ENCODE measurements at places on chromosomes 7 and 10.

DNA sequence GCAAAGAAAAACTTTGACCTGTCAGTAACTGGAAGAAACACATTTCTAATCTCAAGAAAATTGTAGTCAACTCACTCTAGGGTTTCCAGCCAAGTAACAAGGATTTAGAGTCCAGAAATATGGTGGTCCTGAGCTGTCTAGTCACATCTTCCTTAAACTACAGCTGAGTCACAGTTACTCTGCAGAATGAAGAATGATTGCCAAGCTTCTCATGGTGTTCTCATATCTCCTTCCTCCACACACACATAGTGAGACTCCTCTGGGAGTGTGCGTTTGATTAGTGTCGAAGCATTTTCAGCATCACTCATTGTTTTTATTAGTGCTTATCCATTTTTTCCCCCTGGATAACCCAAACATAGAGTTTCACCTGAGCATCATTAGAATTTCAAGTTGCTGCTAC lies 93.1 kb upstream of the CXCL12 start:
- DNase-seq: no peak

- no peak for DNase-seq
Observed at GRCh38 chr10:103556383-103557007, 63.0 kb downstream of the NEURL1 start.

DNA sequence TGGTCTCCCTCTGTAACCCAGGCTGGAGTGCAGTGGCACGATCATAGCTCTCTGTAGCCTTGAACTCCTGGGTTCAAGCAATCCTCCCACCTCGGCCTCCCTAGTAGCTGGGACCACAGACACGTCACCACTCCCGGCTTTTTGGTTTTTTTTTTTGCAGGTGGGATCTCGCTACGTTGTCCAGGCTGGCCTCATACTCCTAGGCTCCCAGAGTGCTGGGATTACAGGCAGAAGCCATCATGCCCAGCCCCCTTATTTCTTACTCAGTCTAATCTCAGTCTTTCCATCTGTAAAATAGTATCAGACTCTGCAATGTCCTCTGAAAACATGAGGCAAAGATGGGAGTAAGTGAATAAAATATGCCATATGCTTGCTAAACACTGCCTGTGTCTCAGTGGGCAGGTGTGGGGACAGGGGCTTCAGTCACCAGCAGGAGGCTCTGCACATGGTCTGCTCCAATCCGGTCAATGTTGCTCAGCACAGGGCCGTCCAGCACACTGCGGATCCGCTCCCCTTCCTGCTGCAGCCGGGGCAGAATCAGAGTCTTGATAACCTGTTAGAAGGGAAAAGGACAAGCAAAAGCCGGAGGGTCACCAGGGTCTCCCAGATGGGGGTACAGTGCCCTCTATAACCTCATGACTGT lies 8.2 kb downstream of the AP4M1 start:
- no peak for DNase-seq

GRCh38 chr10:58967551-58968388 lies 208.7 kb upstream of the PHYHIPL start:
- DNase-seq: no peak

DNA sequence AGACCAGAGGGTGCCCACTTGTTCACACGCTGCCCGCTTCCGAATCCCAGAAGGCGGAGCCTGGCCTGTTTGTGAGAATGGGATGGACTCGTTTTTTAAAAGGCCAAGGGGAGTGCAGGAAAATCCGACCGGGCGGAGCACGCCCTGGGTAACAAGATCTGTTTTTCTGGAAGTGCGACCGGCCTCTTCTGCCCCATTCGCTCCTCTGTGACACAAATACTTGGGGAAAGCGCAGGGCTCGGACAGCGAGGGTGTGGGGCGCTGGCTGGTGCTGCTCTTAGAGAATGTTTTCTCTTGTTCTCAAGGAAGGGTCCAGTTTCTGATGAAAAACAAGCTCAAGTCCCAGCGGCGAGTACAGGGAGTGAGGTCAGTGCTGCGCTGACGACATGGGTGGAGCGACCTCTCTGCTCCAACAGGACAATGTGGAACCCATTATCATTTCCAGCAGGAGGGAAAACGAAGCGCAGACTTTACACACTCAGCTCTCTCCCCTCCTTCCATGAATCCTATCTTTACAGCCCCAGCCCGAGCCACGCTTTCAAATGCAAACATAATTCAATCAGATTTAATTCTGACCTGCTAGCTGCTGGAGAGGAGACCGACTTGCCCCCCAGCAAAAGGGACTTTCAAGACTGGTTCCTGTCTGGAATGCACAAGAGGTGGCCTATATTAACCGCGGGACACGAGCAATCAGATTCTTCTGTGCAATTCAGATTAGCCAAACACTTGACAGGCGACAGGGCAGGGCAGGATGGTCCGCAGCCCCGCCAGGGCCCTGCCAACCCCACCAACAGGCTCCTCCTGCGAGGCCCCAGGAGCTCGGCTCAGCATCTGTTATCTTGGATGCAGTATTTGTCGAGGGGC lies 1.1 kb downstream of the RADIL start:
- DNase-seq: no peak

- DNase-seq: no peak
Observed at GRCh38 chr7:150479023-150479716, 28.7 kb downstream of the GIMAP8 start.

DNA sequence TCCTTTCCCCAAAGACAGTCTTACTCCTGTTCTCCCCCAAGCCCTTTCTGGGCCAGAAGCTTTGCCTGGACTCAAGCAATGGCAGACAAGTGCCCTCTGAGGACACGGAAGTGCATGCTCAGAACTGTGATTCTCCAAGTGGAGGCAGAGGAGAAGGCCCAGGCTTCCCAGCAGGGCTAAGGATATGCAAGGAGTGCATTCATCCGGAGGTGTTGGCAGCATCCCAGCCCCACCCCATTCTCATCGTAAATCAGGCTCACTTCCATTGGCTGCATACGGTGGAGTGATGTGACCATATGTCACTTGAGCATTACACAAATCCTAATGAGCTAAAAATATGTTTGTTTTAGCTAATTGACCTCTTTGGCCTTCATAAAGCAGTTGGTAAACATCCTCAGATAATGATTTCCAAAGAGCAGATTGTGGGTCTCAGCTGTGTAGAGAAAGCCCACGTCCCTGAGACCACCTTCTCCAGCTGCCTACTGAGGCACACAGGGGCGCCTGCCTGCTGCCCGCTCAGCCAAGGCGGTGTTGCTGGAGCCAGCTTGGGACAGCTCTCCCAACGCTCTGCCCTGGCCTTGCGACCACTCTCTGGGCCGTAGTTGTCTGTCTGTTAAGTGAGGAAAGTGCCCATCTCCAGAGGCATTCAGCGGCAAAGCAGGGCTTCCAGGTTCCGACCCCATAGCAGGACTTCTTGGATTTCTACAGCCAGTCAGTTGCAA lies 1.4 kb upstream of the RBP3 start:
- no peak for DNase-seq

- no peak for DNase-seq
Observed at GRCh38 chr10:32315424-32315823, 31.5 kb downstream of the EPC1 start.

- DNase-seq: no peak
Observed at GRCh38 chr10:114821915-114822443, 399 bp downstream of the FHIP2A start.

DNA sequence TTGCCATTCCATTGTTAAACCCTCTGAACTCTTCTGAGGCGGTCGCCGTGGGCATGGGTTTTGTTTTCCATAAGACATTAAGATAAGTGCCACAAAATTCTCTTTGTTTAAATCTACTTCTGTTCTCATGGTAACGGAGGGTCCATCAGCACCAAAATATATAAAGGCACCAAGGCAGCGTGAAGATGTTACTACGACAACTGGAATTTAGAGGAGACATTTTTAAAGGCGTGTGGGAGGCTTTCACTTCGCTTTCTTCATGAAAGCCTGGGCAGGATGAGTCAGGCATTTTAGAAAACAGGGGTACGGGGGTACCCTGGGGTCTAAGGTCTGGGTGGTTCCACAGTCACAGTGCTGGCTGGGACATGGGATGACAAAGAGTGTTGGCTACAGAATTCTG lies 34.0 kb downstream of the SMKR1 start:
- DNase-seq: no peak

DNA sequence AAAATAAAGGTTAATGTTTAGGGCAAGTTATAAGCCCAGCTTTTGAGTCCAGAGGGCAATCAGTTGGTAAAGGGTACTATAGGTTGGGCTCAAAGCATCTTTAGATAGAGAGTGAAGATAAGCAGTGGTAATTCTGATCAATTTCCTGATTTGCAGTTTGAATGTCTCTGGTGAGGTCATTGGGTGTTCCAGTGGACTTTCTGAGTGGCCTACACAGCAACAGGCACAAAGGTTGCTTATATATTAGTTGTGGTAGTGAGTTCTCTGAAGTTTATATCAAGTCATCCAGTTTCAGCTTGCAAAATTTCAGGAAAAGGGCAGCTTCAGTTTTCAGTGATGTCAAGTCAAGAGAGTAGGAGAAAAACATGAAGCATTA lies 29.1 kb downstream of the GIMAP5 start:
- DNase-seq: no peak

DNA sequence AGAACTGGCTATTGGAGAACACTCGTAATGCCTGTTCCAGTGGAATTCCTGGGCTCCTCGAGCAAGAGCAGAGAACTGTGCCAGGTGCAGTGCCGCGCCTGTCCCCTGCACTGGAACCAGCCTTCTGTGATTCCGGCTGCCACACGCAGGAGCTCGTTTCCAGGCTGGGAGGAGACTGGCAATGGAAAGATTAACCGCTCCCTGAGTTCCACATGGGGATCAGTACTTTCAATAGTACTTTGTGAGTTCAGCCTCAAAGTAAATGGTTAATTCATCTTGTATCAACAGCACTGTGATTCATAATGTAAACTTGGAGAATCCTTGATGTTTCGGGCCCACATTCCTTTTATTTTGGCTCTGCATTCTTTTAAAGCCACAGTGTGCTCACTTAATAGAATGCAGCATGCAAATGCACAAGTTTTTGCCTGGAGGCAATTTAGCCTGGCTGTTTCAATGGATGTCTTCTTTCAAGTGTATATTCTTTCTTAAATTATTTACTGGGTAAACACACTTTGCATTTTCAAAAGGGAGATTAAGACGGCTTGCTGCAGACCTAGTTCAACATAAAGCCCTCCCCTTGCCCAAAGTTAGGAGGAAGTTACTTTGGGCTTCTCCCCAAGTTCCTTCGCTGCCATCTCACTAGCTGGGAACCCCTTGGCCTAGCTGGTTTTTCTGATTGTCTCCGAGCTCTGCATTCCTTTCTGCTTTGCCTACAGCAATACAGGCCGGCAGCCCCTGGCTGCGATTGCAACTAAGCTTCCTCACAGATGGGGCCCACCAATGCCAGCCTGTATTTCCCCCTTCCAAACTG lies 138.1 kb upstream of the TCF7L2 start:
- DNase-seq: no peak

GRCh38 chr10:96688789-96689188 lies 31.5 kb downstream of the PIK3AP1 start:
- DNase-seq: no peak

DNA sequence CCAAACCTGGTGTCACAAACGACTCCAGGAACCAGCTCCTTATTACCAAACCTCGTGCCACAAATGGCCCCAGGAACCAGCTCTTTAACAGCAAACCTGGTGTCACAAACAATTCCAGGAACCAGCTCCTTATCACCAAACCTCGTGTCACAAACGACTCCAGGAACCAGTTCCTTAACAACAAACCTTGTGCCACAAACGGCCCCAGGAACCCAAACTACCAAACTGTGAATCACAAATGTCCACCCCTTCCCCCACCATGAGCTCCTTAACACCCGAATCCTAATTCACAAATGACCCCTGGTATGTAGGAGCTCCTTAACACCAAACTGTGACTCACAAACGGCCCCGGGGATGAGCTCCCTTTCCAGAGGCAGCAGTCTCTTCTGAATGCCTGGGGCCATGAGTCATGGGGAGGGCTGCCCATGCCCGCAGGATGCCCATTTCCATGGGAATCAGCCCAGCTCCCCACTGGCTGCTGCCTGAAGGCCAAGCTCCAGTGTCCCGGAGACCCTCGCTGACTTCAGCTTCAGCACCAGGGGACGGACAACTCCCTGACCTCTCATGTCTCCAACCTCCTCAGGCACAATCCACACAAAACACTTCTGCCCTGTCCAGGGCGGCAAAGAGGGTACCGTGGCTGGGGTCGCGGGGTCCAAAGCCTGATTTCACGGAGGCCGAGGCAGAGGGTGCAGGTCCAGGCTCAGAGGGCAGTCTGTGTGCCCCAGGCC lies 213.1 kb downstream of the ELFN1 start:
- DNase-seq: no peak

DNA sequence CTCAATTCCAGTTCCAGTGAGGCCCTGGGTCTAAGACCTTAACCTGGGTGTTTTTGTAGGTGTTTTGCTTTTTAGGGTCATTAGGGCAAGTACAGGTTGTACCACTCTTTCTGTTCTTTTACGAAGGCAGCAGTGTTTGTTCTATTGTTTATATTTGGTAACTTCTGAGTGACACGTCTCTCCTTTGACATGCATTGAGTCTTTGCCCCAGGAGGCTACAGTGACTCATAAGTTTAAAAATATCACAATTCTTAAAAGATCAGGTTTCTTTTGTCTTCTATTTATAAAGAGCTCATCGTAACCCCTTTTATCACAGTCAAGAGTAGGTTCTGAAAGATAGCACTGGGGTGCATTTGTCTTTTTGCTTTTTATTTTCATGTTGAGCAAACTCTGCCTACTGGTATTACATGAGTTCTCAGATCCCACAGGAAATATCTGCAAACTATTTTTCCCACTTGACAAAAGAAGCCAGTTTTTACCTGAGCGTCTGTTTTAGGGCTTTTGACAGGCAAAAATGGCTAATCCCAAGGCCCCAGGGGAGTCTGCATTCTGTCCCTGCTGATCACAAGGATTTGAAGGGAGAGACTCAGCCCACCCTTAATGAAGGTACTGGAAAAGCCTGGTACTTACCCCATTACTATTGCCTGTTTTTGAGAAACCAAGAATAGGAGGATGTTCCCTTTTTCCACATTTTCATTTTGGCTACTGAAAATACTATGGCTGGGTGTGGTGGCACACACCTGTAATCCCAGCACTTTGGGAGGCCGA lies 7.9 kb downstream of the NUDT13 start:
- DNase-seq: no peak

- no peak for DNase-seq
Observed at GRCh38 chr10:23432639-23433038, 6.2 kb upstream of the OTUD1 start.

DNA sequence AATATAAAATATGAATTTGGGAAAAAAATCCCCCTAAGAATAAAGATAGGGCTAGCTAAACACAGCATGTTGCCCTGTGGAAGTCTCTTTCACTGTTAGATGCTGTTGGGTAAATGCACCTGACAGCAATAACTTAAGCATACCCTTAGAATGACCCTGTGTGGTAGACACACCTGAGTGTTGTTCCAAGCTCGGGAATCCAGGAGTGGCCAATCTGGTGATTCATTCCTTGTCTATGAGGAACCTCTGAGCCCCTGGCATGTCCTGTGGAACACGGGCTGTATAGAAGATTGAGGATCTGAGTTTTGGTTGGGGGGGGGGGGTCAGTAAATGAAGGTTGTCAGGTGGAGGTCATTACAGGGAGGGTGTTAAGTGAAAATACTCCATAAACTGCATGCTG lies 730.0 kb upstream of the IGFBP3 start:
- DNase-seq: no peak

GRCh38 chr10:104334965-104335650 lies 3.2 kb downstream of the ITPRIP start:
- DNase-seq: no peak

All from activated CD8-positive, alpha-beta memory T cell treated with anti-CD3 and anti-CD28 coated beads for 1 hour (primary cell).